ENCODE measurements at places on chromosomes 11 and 22.

- DNase-seq, result no peak
Measured at GRCh38 chr22:47188261-47189055, 426.0 kb downstream of the TBC1D22A start.

DNA sequence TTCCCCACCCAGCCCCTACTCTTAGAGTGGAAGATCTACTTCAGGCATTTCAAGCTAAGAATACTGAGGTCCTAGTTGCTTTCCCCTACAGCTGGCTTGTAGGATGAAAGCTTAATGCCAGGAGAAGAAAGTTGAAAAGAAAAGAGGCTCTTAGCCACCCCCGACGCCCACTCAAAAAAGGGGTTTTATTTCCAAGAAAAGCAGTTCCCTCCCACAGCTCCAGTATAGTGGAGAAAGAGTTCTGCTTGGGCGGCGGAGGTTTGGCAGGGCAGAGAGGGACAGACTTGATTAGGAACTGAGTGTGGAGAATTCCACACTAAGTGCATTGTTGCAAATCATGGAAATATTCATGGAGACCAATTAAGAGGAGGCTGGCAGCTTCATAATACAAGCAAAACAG is 470.9 kb downstream of the ETS1 start:
- no peak for DNase-seq

DNA sequence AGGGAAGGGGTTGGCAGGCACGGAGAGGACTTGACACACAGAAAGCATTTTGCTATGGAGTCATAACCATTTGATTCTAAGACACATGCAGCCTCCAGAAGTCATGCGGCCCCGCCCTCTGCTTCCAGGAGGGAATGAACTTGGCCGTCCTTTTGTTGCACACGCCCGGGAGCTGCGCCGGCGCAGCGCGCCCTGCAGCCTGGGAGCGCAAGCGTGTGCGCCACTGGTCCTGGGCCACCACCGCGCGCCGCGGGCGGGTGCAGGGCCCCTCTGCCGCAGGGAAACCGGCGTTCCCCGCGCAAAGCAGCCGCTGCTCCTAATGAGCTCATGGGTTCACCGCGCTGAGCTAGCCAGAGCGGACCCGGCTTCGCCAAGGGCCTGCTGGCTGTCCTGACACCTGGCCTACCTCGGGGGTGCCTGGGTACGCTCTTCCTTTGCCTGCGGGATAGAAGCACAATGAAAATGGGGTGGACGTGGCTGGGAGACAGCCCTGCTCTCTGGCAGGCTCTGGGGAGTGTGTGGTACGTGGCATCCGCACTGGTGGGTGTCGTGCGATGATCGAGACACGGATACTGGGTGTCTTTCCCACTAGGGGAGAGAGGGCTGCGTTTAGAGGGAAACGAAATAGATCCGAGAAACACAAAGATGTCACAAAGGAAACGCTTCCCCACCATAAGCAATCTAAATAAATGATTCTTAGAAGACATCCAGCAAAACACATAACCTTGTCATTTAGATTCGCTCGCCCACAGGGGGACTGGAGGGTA is 669 bp downstream of the MICAL3 start:
- DNase-seq, result peak; percentile 48

DNA sequence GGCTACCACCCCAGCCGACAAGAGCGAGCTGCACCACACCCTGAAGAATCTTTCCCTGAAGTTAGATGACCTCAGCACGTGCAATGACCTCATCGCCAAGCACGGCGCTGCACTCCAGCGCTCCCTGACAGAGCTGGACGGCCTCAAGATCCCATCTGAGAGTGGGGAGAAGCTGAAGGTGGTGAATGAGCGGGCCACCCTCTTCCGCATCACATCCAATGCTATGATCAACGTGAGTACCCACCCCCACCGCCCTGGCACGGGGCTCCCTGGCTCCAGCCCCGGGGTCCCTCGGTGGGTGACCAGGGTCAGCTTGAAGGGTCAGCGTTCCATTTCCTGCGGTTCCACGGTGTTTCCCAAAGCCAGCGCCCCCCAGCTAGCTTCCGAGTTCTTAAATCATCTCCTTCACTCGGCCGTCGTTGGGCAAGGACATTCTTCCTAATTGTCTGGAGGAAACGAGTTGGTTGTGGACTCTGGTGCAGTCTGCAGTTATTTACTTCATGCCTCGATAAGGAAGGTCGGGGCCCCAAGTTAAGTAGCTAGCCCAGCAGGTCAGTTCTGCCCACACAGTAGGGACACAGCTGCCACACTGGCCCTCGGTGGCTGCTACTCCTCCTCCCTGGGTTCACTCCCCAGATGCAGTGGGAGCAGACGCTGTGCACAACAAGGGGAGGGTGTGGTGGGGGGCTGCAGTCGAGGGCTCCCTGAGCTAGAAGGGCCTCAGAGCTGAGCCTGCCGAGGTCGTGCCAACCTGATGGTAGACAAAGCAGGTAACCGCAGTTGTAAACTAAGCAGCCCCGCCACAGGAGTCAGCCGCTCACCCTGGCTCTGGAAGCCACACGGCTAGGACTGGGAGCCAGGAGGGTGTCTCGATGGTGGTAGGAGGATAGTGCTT is 97.9 kb downstream of the MORC2 start:
- no peak for DNase-seq

GRCh38 chr11:130710497-130711012 is 205.7 kb downstream of the SNX19 start:
- DNase-seq, result no peak

GRCh38 chr11:80816966-80817365 is 1376.1 kb upstream of the TENM4 start:
- DNase-seq, result no peak

DNA sequence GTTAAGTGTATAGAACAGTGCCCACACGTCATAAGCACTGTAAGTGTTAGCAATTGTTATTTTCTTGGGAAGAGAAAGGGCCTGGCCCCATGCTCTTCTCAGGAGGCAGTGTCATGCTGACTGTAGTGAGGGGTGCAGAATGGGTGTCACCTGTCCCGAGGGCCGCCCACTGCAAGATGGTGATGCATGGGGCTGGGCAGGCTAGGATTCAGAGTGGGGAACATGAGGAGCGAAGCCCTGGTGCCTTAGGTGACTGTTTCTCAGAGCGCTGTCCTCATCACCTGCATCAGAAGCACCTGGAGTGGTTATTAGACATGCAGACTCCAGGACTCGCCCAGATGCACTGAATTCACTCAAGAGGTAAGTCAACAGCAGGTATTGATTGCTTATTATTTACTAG is 101.0 kb upstream of the PARVA start:
- DNase-seq, result no peak

DNA sequence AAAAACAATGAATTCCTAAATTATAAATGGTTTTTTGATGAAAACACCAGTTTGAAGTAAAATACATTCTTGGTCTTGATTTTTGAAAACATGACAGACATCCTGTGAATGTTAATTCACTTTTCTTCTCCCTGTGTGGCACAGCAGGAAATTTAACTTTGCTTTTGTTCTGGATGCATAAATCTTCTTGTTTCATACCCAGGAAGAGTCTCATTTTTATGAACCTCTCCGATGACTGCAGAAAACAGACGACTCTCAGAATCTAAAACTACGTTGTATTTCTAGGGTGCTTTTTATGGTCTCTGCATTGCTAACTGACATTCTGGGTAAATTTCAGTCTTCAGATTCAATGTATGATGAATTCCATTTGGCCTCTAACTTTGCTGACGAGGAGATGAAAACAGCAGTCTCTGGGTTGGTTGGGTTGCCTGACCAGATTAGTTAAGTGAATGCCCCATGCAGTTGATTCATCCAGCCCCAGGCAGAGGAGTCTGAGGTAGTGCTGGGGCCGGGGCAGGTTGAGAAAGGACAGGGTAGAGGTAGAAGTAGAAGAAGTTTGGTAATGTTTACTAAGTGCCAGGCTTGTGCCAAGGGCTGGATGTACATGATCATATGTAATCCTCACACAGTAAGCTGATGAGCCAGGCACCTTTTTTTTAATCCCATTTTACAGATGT is 20.1 kb downstream of the TCP11L1 start:
- DNase-seq, result no peak

DNA sequence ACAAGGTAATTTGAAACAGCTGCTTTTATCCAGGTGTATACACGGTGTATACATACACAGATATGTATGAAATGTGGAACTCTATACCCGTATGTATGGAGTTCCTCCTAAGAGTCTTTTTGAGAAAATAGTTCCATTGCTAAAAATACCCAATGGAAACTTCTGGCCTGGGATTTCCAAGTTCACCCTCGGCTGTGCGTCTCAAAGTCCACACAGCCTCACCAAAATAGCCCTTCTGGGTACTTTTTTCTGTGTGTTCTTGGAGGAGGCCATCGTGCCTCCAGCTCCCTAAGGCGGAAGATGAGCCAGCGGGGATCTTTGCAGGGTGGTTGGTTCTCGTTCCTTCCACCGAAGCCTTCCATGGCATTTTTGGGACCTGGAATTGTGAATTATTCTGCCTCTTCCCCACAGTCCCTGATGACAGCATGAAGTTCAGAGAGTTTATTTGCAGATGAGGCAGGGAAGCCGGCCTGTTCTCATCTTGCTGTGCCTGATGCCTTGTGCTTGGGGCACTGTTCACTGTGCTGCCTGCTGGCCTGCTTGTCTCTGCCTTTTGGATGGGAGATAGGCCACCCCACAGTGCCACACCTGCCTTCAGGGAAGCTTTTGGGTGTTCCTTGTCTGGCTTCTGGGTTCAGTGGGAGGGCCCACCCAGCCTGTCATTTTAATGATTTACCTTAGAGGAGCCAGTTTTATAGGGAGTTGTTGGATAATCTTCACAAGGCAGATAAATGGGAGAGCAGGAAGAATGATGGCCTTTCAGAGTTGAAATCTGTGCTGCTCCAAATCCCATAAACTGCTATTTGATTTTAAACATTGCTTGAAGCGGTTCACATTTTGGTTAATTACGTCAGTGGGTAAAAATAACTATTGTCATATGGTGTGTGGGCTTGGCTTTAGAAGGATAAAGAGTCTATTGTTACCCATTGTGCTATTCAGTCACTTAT is 112.7 kb upstream of the OR4B1 start:
- no peak for DNase-seq

GRCh38 chr11:10938231-10938630 is 80.4 kb upstream of the ZBED5 start:
- DNase-seq, result no peak

GRCh38 chr11:69825941-69826340 is 6.7 kb upstream of the FGF3 start:
- DNase-seq, result no peak

DNA sequence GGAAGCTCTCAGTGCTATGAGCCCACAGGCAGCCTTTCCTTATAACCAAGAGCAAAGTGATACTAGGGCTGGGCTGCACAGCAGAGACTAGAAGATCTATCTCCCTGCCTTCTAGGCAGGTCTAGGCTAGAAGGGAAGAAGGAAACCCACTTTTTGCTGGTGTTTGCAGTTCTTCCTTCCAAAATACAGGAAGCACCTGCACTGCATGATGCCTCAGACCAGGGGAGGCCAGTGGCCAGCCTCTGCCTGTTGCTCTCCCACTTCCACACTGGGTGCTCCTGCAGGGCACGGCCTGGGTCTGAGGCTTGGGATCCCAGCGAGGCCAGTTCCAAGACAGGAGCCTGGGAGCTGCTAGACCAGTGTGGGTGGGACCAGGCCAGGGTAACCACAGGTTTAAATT is 6.0 kb upstream of the UCP3 start:
- no peak for DNase-seq

DNA sequence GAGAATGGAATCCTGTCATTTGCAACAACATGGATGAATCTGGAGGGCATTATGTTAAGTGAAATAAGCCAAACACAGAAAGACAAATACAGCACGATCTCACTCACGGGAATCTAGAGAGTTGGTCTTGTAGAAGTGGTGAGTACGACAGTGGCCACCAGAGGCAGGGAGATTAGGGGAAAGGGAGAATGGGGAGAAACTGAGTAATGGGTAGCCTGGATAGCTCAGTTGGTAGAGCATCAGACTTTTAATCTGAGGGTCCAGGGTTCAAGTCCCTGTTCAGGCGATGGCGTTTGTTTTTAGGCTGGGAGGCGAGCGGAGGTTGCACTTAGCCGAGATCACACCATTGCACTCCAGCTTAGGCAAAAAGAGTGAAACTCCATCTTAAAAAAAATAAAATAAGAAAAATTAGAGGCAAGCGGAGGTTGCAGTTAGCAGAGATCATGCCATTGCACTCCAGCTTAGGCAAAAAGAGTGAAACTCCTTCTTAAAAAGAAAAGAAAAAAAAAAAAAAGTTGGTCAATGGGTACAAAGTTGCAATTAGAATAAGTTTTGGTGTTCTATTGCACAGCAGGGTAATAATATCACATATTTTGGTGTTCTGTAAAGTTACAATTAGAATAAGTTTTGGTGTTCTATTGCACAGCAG is 95.7 kb upstream of the UBASH3B start:
- DNase-seq, result peak; percentile 37

GRCh38 chr11:27640954-27641353 is 59.3 kb downstream of the BDNF start:
- no peak for DNase-seq

DNA sequence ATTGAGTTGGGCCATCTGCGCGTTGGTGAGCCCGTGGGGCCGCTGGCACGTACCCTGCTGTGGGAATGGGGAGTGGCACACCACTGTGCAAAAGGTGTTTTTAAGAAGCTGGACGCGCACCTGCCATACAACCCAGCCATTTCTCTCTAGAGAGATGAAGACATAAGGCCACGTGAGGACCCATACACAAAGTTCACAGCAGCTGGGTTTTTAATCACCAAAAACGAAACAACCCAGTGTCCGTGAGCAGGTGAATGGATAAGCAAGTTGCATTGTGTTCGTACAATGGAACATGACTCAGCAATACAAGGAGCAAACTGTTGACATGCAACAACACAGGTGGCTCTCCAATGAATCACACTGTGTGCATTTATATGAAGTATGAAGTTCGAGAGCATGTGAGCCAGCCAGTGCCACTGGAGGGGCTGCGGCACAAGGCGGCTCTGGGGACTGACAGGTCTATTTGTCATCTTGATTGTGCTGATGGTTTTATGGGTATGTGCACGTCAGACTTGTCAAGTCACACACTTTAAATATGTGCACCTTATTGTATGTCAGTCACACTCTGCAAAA is 30.6 kb upstream of the PANX2 start:
- DNase-seq, result no peak

DNA sequence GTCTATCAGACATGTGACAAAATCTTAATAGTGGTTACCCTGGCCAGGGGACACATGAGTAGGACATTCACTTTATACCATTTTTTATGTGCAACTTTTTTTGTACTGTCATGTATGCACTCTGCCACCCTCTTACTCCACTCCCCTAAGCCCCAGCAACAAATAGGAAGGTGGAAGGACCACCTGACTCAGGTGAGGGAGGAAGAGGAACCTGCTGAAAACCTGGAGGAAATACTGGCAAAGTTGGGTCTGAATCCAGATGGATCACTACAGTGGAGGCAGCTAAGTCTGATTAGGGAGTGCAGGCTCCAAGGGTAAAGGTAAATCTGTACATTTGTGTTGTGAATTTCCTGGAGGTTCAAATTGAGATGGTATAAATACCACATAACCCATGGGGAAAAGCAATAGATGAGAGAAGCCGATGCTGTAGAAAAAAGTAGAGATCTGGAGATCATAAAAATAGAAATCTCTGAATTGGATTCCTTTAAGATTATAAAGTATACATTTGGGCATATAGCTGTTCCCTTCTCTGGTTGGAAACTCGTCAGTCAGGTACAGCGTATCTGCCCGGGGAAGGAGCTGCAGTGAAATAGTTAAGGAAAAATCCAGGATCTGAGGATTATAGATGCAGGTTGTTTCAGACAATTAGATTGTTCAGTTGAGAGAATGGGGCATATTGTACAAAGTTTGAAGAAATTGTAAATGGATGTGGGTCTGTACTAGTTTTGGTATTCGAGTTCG is 52.2 kb upstream of the OR9Q1 start:
- DNase-seq, result no peak
